ENCODE measurements at places on chromosomes 7 and 10.
A peak's percentile ranks its signal among the peaks of the same experiment; 100 is the strongest.

DNA sequence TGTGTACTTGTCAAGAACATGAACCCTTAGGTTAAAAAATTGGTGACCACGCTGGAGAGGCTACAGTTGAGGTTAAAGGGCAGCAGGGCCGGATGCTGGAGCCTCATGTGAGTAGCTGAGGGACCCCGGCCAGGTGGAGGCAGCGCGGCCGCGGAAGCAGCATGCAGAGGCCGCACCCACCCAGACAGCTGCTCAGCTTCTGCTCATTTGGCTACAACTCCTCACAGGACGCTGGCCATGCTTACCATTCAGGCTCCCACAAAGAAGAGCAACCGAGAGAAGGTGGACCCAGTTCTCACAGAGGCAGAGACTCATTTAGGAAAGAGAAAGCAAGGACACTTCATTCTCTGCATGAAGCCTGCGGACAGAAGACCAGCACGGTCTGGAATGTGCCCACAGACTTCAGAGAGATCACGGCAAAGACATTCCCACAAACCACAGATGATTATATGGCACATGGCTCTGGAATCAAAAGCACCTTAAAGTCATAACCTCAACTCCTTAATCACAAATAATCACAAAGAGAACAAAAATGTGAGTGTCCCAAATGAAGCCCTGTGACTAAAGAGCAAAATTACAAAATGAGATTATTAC, 94.4 kb downstream of the VOPP1 start:
- DNase-seq, result peak; percentile 56

GRCh38 chr7:85160223-85160622, 26.6 kb downstream of the SEMA3D start:
- no peak for DNase-seq

GRCh38 chr7:99190359-99191009, 17.4 kb downstream of the KPNA7 start:
- DNase-seq, result no peak

GRCh38 chr10:20712774-20713173, 184.3 kb downstream of the NEBL start:
- no peak for DNase-seq

DNA sequence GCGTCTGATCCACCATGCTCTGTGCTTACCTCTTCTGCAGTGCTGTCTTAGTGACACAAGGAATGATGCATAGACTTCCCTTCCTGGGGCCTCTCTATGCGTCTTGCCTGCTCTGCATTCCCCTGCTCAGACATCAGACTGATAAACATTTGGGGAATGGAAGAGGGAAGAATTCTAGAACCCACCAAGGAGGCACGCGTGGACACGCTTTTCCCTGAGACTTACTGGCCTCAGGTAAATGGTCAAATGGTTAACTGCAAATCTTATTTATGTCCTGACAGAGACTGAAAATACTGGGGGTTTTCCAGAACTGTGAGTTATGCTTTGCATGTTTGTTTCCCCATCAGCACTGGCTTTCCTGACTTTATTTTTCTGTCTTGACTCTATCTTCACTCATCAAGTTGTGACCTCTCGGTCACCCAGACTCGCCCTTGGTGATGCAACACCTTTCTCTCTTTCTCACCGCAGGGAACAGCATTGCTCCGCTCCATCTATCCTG, 285.9 kb upstream of the FZD8 start:
- DNase-seq, result no peak

DNA sequence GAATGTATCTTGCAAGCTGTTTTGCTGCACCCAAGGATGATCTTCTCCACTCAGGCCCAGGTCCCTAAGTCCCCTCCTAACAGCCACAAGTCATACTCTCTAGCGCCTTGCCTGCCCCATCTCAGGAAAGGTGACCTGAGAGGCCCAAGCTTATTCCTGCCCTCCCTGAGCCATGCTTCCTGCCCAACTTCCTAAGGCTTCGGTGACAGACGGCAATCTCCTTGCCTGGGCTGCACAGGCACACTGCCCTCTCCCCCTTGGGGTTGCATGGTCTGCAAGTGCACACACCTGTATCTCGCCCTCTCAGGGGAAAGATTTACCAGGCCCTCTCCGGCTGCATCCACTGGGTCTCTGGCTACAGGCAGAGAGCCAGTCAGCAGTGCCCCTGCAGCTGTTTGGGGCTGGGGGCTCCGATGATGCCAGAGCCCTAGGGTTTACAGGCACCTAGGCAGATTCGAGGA, 771 bp upstream of the ADIRF start:
- DNase-seq, result no peak

GRCh38 chr7:132242192-132242812, 334.0 kb downstream of the PLXNA4 start:
- DNase-seq, result no peak

GRCh38 chr10:20017961-20018360, 201.7 kb downstream of the PLXDC2 start:
- DNase-seq, result no peak

- no peak for DNase-seq
Observed at GRCh38 chr7:70008466-70008865, 410.2 kb downstream of the AUTS2 start.

GRCh38 chr10:774661-775244, 85.3 kb upstream of the DIP2C start:
- no peak for DNase-seq

DNA sequence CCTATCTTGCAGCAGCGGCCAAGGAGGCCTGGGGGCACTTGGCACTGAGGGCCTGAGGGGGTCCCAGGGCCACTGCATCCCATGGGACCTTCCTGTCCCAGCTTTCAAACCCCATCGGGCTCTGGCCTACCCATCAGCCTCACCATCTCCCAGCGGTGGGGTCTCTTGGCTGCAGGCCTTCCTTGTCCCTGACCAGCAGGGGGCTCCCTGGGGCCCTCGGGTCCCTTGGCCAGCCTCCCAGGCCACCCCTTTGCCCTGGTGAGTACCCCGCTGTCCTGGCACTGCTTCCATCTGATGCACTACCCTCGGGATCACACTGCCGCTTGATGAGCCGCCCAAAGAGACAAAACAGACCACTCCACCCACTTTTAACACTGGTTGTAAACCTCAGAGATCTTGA, 43.5 kb downstream of the YKT6 start:
- no peak for DNase-seq

DNA sequence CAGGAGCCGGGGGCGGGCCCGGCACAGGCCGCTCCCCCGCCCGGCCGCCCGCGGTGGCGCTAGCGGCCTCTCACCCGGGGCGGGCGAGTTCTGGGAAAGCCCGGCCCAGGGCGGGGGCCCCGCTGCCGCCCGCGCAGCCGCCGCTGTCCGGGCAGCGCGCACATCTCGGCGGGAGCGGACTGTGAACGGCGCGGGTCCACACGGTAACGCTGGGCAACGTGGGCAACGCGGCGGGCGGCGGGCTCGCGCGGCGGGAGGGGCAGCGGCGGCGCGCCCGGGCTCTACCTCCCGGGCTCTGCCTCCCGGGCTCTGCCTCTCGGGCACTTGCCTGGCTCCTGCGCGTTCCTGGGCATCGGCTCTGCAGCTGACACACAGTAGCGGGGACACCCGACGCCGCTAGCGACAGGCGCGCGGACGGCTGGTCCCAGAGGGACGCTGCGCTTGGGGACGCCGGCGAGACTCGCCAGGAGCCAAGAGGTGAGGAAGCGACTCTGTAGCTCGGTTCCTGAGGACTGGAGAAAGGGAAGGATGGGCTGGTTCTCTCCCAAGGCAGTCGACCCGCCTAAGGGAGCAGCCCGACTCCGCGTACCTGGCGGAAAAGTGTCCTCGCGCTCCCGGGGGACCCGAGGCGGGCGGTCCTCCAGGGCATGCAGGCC, at the start of gene PLCE1:
Gene PLCE1 (plus strand): TSS at position 150 of the 656 bp plus-strand sequence. CDS start 37,116 bp downstream, outside the sequence.
- DNase-seq, result no peak

DNA sequence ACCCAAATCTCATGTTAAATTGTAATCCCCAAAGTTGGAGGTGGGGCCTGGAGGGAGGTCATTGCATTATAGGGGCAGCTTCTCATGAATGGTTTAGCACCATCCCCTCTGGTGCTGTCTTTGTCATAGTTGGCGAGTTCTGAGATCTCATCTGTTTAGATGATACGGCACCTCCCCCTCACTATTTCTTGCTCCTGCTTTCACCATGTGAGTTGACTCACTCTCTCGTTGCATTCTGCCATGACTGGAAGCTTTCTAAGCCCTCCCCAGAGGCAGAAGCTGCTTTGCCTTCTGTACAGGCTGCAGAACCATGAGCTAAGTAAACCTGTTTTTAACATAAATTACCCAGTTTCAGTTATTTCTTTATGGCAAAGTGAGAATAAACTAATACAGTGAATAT, 18.9 kb upstream of the ZNF138 start:
- no peak for DNase-seq

DNA sequence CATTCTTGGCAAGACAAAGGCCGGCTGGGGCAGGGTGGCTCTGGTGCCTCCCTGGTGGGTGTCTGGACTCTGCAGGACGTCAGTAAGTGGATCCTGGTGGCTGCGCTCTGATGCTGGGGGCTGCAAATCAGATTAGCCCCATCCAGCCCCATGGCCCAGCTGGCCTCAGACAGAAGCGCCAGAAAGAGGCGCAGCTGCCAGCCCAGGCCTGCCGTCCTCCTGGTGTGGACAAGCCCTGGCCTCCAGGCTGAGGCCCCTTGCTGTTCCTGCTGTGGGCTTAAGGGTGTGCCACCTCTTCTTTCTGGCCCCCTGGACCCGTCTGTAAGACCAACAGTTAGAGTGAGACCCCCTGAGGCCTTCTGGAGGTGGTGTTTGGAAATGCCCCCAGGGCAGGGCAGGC, 5.9 kb upstream of the LFNG start:
- no peak for DNase-seq

- no peak for DNase-seq
Observed at GRCh38 chr10:115974351-115974750, 298.7 kb downstream of the GFRA1 start.

- no peak for DNase-seq
Observed at GRCh38 chr10:129882291-129883010, 81.6 kb downstream of the EBF3 start.

- peak; percentile 19 for DNase-seq
Observed at GRCh38 chr10:5949009-5949759, 28.2 kb downstream of the IL15RA start.

DNA sequence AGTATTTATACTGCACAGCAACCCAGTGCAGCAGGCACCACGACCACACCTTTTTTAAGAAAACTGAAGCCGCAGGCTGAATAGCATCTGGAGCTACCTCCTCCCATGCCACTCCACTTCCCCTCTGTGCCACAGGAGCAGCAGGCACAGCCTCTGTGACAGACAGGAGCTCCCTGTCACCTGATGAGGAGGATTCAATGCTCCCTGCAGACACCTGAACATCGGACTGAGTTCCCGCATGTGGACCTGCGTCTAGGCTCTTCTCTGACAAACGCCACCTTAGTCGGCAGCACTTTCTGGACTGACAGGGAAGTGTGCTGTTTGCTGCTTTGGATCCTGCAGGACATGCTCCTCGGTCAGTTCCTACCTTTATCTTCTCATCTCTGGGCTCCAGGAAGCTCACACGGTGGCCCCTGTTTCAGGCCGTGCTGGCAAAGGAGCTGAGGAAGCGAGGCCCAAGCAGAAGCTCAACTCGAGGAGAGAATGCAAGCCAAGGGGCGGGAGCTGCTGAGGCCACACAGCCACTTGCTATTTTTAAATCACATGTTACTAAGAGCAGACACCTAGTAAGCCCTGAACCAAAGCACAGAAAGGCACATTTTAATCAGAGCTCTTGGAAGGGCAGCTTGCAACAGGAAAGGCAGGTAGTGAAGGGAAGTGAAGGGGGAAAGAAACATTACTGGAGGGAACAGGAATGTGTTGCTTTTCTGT, 56.6 kb downstream of the VOPP1 start:
- DNase-seq, result no peak

DNA sequence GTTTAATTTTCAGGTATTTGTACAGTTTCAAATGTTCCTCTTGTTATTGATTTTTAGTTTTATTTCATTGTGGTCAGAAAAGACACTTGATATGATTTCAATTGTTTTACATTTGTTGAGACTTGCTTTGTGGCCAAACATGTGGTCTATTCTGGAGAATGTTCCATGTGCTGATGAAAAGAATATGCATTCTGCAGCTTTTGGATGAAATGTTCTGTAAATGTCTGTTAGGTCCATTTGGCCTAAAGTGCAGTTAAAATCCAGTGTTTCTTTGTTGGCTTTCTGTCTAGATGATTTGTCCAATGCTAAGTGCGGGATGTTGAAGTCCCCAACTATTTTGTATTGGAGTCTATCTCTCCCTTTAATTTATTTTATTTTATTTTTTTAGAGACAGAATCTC, 70.5 kb downstream of the ZNF503 start:
- DNase-seq, result no peak

DNA sequence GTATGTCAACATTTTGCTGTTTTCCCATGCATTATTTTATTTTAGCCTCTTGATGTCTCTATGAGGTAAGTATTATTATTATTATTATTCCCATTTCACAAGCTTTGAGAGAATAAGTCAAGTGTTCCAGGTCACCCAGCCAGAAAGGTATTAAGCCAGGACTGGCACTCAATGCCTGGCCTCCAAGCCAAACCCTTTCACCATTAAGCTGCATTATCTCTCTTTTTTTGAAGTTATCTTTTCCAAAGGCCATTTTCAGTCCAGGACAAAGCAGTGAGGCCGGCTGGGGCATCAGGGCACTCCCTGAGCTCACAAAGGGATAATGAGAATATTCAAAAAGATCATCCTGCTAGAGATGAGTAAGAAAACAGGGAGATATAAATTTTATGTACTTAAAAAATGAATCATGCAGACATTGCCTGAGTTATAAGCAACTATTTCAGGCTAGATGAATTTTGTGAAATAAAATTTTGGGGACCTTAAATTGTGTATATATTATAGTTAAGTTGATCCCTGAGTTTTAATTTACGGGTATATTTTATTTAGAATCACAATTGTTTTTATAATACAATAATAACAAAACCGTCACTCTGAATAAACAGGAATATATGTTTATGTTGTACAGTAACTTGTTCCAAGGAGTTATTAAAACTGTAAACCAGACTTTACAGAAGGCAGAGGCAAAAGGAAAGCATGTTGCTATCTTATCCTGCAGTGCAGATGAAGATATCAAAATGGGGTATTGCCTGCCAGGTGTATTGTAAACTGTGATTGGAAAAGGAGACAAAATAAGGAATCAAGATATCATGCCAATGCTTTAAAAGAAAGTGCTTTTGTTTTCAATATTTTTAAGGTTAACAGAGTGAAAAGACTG, 51.3 kb upstream of the CAV2 start:
- DNase-seq, result no peak

- DNase-seq, result no peak
Observed at GRCh38 chr10:34808801-34809745, 6.0 kb downstream of the PARD3 start.

DNA sequence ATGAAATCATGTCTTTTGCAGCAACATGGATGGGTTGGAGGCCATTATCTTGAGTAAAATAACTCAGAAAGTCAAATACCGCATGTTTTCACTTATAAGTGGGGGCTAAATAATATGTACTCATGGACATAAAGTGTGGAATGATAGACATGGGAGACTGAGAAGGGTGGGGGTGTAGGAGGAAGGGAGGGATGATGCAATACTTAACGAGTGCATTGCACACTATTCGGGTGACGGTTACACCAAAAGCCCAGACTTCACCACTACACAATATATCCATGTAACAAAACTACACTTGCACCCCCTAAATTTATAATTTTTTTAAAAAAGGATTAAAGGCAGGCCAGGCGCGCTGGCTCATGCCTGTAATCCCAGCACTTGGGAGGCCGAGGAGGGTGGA, 13.6 kb downstream of the LGI1 start:
- DNase-seq, result no peak

- peak; percentile 12 for DNase-seq
Observed at GRCh38 chr7:73521636-73522104, 423 bp downstream of the BAZ1B start.
